Endothelial cell (in vitro differentiated cells): ENCODE measurements at places on chromosomes 11 and 22. TPM values are rescaled to one million over a fixed set of nuclear protein-coding genes. Genes with fewer than 3 reads are reported as not detected.

The NF2 gene
- total RNA-seq, result 44.3 TPM

The BBS1 gene
- total RNA-seq, result 35.8 TPM

The ART1 gene
- not detected for total RNA-seq

DNA sequence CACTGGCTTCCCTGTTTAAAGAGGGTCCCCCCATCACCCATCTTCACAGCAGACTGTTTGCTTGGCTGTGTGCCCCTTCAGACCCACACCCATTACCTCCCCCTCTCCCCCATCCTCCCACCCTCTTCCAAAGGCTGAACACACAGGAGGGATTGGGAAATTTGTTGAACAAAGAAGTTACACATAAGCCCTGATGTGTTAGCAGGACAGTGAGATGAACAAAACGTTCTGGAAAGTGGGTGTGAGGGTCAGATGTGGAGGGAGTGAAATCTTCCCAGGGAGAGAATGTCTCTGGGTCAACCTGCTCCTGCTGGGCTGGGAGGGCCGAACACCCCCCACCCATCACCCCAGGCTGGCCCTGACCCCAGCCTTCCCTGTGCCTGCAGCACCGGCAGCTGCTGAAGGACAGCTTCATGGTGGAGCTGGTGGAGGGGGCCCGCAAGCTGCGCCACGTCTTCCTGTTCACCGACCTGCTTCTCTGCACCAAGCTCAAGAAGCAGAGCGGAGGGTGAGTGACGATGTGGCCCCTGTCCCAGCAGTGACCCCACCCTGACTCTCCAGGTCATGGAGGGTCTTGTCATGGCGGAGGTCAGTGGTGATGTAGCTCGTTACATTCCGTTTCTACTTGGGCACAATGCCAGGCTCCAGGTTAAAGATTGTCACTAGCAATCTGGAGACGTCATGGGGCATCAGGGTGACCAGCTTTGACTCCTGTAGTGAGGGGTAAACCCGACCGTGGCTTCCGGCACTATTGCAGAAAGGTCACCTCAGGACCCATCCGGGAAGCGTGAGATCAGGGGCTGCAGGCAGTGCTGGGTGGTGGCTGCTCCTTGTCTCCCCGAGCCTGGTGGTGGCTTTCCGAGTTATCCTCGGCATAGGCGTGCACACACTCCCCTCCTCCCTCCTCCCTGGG is 103.5 kb downstream of the BCR start:
- peaks cover 6% of the 10 kb centered on the region for H3K27me3 ChIP-seq
- H3K27ac ChIP-seq, result no peak overlapping the region
- no peak for DNase-seq
- no peak overlapping the region for H3K4me3 ChIP-seq
- H3K4me1 ChIP-seq, result no peaks in the 10 kb centered on the region
- H3K36me3 ChIP-seq, result peaks cover 15% of the 10 kb centered on the region

DNA sequence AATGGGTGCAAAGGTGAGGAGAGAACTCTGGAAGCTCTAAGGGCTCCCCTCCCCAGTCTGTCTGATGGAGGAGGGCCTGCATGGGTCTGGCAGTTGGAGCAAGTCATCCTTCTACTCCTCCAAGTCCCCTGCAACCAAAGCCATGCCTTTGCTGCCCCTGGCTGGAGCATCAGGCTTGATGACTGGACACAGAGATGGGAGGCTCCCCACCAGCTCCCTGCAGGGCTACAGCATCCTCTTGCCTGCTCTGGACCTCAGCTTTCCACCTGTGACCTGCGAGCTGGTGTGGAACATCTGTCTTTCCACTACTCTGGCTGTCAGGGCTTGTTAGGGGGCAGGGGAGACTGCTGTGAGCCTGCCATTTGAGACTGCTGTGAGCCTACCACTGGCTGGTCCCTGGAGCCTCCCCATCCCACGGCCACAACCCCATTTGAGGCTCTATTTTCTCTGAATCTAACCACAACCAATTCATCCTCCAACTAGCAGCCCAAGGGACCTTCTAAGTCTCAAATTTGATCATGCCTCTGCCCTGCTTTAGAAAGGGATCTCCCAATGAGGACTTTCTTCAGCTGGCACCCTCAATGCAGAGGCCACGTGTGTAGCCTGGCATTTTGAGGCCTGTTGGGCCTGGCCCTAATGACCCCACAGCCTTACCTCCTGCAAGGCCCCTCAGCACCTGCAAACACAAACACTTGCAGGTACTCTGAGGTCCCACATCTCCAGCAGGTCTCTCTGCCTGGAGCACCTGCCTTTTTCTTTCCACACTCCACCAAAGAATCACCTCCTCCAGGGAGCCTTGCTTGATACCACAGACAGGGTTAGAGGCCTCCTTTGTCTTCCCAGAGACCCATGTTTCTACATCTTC is 9.9 kb downstream of the P2RY6 start:
- peaks cover 22% of the 10 kb centered on the region for H3K27me3 ChIP-seq
- H3K4me1 ChIP-seq, result peaks cover 1% of the 10 kb centered on the region
- no peaks in the 10 kb centered on the region for H3K36me3 ChIP-seq
- no peak for DNase-seq
- H3K27ac ChIP-seq, result no peak overlapping the region
